Neural cell (in vitro differentiated cells): ENCODE measurements at places on chromosomes 4 and X. TPM values are rescaled to one million over a fixed set of nuclear protein-coding genes. Genes with fewer than 3 reads are reported as not detected.

Gene NEXMIF
- polyA plus RNA-seq, result 12.6 and 12.8 TPM in 2 replicates

Gene ASB5
- 1.8 TPM in 1 of 2 replicates, not detected in the other for polyA plus RNA-seq

Gene TCP11X1
- polyA plus RNA-seq, result 0.20 TPM in 1 of 2 replicates, not detected in the other

Gene TMPRSS11F
- polyA plus RNA-seq, result not detected in 2 replicates

Gene LANCL3
- polyA plus RNA-seq, result 0.35 and 0.96 TPM in 2 replicates

Gene RBM10
- 53.1 and 64.9 TPM in 2 replicates for polyA plus RNA-seq

Gene CCDC110
- 0.21 TPM in 1 of 2 replicates, not detected in the other for polyA plus RNA-seq

Gene SETD7
- 12.0 and 20.9 TPM in 2 replicates for polyA plus RNA-seq

Gene BMP15
- not detected in 2 replicates for polyA plus RNA-seq

Gene LDOC1
- polyA plus RNA-seq, result 6.8 and 7.2 TPM in 2 replicates

Gene GC
- polyA plus RNA-seq, result not detected in 2 replicates
